ENCODE measurements at places on chromosomes 3 and 15.

GRCh38 chr3:59692117-59692516, 642.3 kb upstream of the CFAP20DC start:
- DNase-seq: no peak

DNA sequence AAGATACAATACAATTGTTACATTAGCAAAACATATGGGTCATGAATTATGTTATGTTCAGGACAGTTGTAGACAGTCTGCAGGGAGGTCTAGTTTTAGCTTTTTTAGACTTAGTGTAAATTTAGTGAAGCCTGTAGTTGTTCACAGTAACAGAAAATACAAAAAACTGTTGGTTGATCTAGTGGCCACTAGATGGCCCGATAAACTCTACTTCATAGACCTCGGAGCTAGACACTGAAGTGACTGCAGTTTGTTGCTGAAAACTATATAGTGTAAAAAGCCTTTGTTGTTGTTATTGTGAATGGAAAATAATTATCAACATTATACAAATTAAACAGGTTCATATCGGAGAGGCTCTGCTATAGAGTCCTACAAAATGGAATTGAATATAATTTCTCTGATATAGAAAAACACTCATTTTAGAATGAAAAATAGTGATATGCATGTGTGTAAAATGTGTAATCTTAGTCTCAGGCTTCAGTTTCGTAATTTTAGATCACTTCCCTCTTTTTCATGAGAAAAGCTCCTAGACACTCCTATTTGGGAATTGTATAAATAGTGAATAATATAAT, 18.3 kb downstream of the MAGEL2 start:
- no peak for DNase-seq

GRCh38 chr15:29337156-29337959, 67.7 kb upstream of the NSMCE3 start:
- DNase-seq: no peak

GRCh38 chr15:62758126-62758951, 284.2 kb upstream of the TPM1 start:
- no peak for DNase-seq

- no peak for DNase-seq
These were observed 16.6 kb upstream of the TXNRD3 start for GRCh38 chr3:126671521-126671920.

GRCh38 chr15:100705065-100705464, 102.7 kb downstream of the ASB7 start:
- no peak for DNase-seq

DNA sequence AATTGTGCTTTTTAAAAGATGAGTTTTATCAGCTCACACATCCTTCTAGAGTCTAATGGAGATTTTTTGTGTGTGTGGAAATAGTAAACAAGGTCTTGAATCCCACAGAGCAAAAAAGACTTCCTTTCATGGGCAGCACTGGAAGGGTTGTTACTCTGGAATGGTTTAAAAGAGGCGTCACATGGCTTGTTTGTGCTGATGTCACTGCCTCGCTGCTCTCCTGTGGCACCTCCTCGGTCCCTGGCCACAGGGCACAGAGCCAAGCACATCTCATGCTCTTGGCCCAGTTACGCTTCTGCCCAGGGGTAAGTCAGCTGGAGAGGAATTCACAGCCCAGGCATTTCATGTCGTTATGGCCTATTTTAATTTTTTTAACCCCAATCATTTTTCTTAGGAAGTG, 53.2 kb downstream of the PGPEP1L start:
- DNase-seq: no peak

- DNase-seq: no peak
These were observed 79.3 kb downstream of the SLC7A14 start for GRCh38 chr3:170506556-170506955.

GRCh38 chr15:23570486-23570885, 5.0 kb downstream of the MKRN3 start:
- no peak for DNase-seq

GRCh38 chr15:33048255-33048654, 146.3 kb downstream of the FMN1 start:
- no peak for DNase-seq

DNA sequence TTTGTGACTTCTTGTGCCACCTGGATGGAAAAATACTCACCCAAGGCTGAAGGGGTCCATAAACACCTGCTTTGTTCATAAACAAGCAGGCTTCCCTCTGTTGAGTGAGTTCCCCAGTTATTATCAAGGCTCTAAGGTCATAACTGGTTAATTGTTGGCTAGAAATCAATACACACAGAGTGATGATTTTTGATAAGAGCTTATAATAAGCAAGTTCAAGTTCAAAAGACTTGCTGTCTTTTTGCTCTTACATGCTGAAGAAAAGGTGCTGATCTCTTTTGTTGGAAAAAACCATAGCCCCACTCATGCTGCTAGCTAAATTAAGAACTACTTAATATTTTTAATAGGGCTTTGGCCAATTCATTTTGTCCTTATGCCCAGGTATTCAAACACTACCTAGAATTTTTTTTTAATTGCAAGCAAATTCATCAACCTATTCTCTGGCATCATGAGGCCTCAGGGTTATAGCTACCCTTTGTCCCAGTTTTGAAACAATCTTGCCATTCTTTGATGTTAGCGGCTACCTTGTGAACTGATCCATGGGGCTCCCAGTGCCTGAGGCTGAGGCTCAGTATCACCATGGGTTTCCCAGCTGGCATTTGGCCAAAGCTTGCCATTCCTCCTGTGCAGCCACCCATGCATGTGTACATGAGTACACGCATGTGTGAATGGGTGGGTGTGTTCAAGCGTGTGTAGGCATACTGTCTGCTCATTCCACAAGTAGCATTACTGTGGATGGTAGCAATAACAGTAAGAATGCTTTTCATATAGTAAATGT, 127.6 kb upstream of the LPP start:
- DNase-seq: no peak
